ENCODE measurements at places on chromosomes 11 and 22. TPM values are rescaled to one million over a fixed set of nuclear protein-coding genes. Genes with fewer than 3 reads are reported as not detected.
A peak's percentile ranks its signal among the peaks of the same experiment; 100 is the strongest.

SCGB1C1 gene
- total RNA-seq = not detected

DNA sequence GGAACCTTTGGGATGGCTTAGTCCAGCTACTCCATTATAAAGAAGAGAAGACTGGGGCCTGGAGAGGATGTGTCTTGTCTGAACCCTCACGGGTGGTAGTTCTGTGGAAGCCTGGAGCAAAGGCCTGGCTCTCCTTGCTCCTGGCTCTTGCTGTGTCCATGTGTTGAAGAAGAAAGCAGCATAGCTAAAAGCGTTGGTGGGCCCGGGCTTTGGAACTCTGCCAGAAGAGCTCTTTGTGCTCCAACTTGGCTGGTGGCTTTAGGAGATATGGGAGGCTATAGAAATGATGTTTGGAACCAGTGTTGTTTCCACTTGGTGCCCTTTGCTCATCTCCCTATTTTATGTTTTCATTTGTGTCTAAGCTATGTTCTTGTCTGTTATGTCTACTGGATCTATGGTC, 131.1 kb downstream of the DBX1 start:
- H3K27ac ChIP-seq = no peak overlapping the region
- H3K27me3 ChIP-seq = peaks cover 8% of the 10 kb centered on the region
- no peaks in the 10 kb centered on the region for H3K36me3 ChIP-seq
- no peaks in the 10 kb centered on the region for H3K4me1 ChIP-seq
- no peak overlapping the region for H3K4me3 ChIP-seq

GRCh38 chr11:69696749-69697468, 6.9 kb downstream of the FGF19 start:
- H3K4me3 ChIP-seq = no peak overlapping the region
- no peaks in the 10 kb centered on the region for H3K4me1 ChIP-seq
- no peak for DNase-seq
- H3K27me3 ChIP-seq = peaks cover 18% of the 10 kb centered on the region
- no peak overlapping the region for H3K27ac ChIP-seq

GRCh38 chr11:86370922-86371594, 3.6 kb upstream of the CCDC81 start:
- peaks cover 5% of the 10 kb centered on the region for H3K27me3 ChIP-seq
- peaks cover 14% of the 10 kb centered on the region for H3K4me1 ChIP-seq
- no peak for DNase-seq
- no peaks in the 10 kb centered on the region for H3K36me3 ChIP-seq
- H3K27ac ChIP-seq = no peak overlapping the region

GRCh38 chr11:111569476-111569875, 29.0 kb downstream of the LAYN start:
- no peaks in the 10 kb centered on the region for H3K36me3 ChIP-seq
- no peaks in the 10 kb centered on the region for H3K4me1 ChIP-seq
- H3K27ac ChIP-seq = no peak overlapping the region
- DNase-seq = no peak
- H3K27me3 ChIP-seq = peaks cover 4% of the 10 kb centered on the region

- peaks cover 6% of the 10 kb centered on the region for H3K36me3 ChIP-seq
- peaks cover 46% of the 10 kb centered on the region for H3K4me1 ChIP-seq
- H3K27me3 ChIP-seq = peaks cover 2% of the 10 kb centered on the region
- peak overlapping the region; percentile 44 for H3K27ac ChIP-seq
- DNase-seq = no peak
Measured at GRCh38 chr11:66346476-66347424, 679 bp downstream of the B4GAT1 start.

- no peaks in the 10 kb centered on the region for H3K36me3 ChIP-seq
- H3K27ac ChIP-seq = no peak overlapping the region
- no peaks in the 10 kb centered on the region for H3K27me3 ChIP-seq
- H3K4me1 ChIP-seq = no peaks in the 10 kb centered on the region
- H3K4me3 ChIP-seq = no peak overlapping the region
- DNase-seq = no peak
Measured at GRCh38 chr11:99683933-99684332, 663.2 kb downstream of the CNTN5 start.

- no peaks in the 10 kb centered on the region for H3K36me3 ChIP-seq
- no peaks in the 10 kb centered on the region for H3K27me3 ChIP-seq
- H3K4me3 ChIP-seq = no peak overlapping the region
- no peak overlapping the region for H3K27ac ChIP-seq
- DNase-seq = no peak
Measured at GRCh38 chr11:106466521-106467080, 389.1 kb downstream of the AASDHPPT start.

GRCh38 chr22:44567846-44568493, 69.9 kb upstream of the RTL6 start:
- no peaks in the 10 kb centered on the region for H3K36me3 ChIP-seq
- peaks cover 7% of the 10 kb centered on the region for H3K27me3 ChIP-seq

- H3K4me3 ChIP-seq = no peak overlapping the region
- H3K27me3 ChIP-seq = no peaks in the 10 kb centered on the region
- peaks cover 45% of the 10 kb centered on the region for H3K36me3 ChIP-seq
Measured at GRCh38 chr11:12123273-12123672, 12.9 kb downstream of the MICAL2 start.

DNA sequence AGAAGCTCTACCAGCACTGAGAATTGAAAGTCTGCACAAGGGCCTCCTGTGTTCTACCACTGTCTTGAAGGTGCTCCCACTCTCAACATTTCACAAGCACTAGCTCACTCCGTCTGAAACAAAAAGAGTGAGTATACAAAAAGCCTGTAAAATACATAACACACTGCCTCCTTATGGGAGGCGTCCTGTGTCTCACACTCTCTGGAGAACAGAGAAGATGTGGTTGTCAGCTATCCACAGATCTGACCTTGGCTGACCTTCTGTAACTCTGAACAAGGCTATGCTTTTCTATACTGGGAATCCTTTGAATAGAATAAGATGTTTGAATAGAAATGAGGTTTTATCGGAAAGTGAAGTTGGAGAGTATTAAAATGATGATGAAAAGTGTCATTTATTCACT, 171.3 kb upstream of the TMEM45B start:
- H3K36me3 ChIP-seq = peaks cover 5% of the 10 kb centered on the region
- no peak for DNase-seq
- peak overlapping the region; percentile 90 for H3K27ac ChIP-seq

DNA sequence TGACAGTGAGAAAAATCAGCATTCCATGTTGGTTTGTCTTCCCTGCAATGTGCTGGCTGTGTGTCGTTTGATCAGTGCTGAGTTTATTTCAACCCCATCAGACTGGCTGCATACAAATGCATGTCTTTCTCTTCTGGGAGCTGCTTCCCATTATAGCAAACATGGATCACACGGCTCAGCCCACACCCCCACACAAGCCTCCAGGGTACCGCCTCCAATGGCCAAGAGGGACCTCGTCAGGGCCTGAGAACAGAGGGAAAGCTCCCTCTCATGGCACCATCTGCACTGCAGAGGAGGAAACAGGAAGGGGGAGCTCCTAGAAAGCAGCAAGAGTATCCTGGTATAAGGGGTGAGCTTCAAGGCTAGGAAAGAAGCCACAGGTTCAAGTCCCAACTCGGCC, 214.2 kb downstream of the LARGE1 start:
- no peaks in the 10 kb centered on the region for H3K27me3 ChIP-seq
- H3K27ac ChIP-seq = no peak overlapping the region
- no peak overlapping the region for H3K4me3 ChIP-seq
- no peak for DNase-seq

GRCh38 chr11:8372641-8373381, 109.1 kb upstream of the LMO1 start:
- H3K36me3 ChIP-seq = no peaks in the 10 kb centered on the region
- no peak for DNase-seq
- no peaks in the 10 kb centered on the region for H3K4me1 ChIP-seq
- H3K27me3 ChIP-seq = no peaks in the 10 kb centered on the region
- H3K4me3 ChIP-seq = no peak overlapping the region
